Cerebellar cortex (tissue), 1 donor: ENCODE measurements at places on chromosomes 6 and 20.
A peak's percentile ranks its signal among the peaks of the same experiment; 100 is the strongest.

DNA sequence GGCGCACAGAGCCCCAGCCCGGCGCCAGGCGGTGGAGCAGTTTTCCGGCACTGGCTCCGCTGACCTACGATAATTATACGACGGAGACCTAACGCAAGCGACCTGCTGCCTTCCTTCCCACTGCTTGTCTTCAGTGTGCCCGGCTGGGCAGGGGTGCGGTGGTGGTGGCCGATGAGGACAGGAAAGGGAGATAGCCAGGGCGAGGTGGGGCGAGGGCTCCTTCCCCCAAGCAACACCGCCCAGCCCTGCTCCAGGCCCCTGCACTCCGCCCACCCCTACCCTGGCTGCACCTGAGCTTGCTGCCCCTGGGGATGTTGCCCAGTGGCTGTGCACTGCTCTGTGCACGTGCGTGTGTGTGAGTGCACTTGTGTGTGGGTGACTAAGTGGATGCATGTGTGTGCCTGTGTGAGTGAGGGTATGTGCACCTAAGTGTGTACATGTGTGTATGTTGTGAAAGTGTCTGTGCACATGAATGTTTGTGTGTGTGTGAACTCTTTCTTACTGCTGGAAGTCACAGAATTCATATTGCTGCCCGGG is 42.6 kb upstream of the IRF4 start:
- DNase-seq = no peak

DNA sequence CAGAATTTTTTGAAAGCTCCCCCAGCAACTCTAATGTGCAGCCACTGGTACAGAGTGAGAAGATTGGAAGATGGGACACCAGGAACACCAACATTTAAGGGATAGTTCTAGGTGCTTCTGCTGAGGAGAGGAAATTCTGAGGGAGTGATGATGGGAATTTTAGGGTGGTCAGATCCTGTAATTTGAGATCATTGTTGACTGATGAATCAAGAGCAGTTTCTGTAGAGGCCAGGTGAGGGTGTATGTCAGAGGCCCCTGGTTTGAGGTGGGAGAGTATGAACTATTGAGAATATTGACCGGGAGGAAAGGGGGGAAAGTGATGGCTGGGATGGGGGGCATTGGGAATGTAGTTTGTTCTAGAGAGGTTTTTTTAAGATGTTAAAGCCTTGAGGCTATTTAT is 47.2 kb downstream of the PTPRA start:
- no peak for DNase-seq

DNA sequence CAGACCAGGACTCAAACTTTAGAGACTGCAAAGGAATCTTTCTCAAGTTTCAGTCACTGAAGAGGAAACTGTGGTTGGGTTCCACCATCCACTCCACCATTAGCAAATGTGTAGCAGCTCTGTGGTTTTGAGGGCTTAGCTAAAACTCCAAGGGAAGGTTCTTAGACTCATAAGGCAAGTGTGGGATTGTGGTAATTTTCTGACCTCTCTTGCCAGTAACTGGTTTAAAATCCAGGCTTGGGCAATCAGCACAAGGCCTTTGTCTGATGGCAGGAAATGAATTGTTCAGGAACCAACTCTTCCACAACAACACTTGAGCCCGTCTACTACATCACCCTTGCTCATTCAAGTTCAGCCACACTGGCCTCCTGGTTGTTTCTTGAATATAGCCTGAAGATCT is 68.6 kb upstream of the FBXL4 start:
- no peak for DNase-seq

- DNase-seq = no peak
Measured at GRCh38 chr6:30102414-30102969, 10.4 kb downstream of the TRIM31 start.

- DNase-seq = no peak
Measured at GRCh38 chr6:53014063-53014462, 19.0 kb upstream of the GSTA4 start.

DNA sequence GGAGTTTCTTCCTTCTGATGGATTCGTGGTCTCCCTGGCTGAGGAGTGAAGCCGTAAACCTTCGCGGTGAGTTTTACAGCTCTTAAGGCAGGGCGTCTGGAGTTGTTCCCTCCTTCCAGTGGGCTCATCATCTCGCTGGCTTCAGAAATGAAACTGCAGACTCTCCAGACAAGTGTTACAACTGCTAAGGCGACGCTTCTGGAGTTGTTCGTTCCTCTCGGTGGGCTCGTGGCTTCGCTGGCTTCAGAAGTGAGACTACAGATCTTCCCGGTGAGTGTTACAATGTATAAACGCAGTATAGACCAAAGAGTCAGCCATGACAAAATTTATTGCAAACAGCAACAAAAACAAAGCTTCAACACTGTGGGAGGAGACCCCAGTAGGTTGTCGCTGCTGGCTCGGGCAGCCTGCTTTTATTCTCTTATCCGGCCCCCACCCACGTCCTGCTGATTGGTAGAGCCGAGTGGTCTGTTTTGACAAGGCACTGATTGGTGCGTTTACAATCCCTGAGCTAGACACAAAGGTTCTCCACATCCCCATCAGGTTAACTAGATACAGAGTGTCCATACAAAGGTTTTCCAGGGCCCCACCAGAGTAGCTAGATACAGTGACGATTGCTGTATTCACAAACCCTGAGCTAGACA is 113.2 kb downstream of the GPX5 start:
- DNase-seq = no peak

DNA sequence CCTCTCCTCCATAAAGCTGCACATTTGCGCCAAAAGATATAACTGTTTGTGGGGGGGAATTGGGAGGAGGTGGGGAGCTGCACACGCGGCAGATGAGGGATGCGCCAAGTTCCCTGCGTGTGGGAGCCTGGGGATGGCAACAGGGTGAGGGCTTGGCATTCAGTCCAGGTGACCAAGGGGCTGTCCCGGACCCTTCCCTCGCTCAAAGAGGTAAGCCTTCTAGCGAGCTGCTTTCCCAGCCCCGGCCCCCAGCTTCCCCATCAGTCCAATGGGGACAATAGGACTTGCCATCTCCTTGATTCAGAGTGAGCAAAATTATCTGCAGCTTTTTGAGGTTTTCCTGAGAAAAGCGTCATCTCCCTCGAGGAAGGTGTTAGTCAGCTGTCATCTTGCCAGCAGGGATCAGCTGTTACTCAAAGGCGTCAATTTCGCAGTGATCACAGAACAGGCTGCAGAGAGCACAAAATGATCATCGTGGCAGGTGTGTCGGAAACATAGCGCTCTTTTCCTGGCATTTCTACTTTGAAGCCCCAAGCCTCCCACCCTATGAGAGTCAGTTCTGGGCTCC is 21.3 kb downstream of the ZNF831 start:
- peak; percentile 5 for DNase-seq

GRCh38 chr6:3264356-3264755 is 5.6 kb downstream of the PSMG4 start:
- no peak for DNase-seq

DNA sequence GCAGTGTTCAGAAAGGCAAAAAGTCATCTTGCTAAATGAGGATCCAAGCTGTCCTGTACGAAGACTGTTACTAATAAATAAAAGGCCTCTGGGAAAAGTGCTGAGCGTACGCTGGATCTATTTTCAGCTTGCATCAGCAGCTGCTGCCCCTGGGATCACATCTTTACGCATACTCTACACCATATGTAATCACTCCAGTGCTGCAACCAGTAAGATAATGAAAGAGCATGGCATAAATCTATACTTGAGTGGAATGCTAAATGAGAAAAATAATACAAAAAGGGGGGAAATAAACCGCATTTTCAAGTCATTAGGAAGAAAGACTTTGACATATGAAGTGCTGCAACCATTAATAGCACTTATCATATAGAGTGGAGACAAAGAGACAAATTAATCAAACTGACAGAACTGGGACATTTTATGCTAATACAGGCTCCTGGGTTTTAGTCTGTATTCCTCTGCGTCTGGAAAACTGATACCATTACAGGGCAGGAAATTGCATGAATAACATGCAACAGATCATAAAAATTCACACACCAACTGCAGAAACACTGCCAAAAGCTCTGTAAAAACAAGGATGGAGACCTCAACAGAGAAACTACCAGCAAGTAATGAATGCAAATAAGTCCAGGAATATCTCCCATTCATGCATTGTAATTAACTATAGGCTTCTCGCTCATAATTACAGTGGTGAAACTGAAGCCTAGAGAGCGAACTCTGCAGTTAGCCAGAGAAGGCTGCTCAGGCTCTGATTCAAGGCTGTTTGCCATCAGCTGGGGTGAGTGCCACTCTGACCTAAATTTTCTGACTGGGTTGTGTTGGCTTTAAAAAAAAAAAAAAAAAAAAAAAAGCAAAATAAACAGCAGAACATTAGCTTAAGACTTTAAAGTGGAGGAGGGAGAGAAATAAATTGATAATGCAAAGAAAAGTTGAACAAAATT is 83.8 kb downstream of the GJA10 start:
- peak; percentile 39 for DNase-seq

DNA sequence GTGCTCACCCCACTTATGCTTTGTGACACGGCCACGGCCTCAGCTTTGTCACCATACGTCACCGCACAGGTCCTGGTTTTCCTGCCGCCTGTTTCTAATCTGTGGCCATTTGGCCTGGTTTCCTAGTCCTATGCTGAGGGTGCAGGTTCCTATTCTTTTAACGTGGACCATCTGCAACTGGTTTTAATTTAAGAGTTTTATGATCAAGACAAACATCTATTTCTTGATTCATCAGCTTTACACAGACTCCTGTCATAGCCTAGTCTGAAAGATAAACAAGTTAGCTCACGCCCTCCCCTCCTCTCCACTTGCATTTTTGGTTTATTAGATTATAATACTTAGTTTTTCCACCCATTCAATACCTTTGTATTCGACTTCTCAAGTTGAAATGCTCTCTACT is 97.5 kb upstream of the RPS6KA2 start:
- DNase-seq = no peak

GRCh38 chr6:161922631-161923119 is 648.8 kb upstream of the AGPAT4 start:
- peak; percentile 17 for DNase-seq

DNA sequence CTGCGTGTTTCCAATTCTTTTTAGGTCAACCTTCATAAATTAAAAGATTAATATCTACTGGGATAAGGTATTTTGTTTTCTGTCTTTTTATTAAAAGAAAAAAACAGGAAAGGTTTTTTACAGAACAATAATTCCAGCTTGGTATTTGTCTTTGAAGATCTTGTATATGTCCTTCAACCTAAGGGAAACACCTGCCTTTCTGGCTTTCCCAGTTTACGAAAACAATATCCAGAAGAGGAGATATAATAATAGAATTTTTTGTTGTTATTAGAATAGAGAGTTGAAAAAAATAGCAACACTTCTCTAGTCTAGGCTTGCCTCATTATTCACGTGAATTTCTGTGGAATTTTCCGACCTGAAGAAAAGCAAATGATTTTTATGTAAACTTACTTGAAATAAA is 37.9 kb upstream of the CCN2 start:
- DNase-seq = no peak

DNA sequence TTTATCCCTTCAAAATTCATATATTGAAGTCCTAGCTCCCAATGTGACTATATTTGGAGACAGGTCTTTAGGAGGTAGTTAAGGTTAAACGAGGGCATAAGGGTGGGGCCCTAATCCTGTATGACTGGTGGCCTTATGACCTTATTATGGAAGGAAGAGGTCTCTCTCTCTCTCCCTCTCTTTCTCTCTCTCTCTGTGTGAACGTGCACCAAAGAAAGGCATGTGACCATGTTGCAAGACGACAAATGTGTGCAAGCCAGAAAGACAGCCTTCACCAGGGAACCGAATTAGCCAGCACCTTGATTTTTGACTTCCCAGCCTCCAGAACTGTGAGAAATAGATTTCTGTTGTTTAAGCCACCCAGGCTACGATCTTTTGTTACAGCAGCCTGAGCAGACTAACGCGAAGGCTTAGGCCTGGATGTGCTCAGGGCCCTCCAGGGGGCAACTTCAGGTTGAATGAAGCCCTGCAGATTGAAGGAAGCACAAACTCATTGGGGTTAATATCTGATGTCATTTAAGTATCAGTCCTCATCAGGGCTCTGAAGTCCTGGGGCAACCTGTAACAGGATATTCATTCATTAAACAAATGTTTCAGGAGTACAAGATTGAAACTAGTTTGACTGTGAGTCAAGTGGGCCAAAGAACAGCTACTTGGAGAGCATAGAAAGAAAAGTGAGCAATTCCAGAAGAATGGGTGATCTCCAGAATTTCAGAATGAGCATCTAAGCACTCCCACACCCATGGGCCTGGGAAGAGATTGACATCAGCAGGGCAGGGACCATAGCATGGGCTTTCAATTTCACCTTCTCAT is 157.4 kb upstream of the TNFAIP3 start:
- DNase-seq = no peak

DNA sequence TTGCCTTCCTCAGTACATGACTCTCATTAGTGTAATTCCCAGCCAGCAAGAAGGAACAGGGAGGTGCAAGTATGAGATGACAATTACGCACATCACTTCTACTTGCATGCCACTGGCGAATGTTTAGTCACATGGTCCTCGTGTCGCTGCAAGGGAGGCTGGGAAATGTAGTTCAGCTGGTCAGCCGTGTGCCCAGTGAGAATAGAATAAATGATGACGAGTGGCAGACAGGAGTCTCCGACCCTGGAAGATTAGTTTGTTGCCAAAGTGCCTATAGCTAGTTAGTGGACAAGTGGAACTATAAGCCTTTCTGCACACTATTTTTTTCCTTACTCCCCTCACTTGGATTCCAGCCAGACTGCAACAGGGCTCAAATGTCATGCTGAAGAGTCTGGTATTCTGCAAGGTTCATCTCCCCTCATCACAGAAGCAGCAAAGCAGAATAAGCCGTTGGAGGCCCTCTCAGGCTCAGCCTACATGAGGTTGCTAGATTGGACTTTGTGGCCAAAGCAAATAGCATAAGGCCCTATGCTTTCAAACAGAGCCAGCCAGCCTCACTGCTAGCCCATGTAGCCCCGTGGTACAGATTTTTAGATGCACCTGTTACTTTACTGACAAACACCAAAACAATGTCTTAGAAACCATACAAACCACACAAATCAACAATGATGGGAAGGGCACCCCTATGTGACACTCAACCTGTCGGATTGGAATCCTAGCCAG is 9.7 kb downstream of the LINC00237 start:
- DNase-seq = no peak

DNA sequence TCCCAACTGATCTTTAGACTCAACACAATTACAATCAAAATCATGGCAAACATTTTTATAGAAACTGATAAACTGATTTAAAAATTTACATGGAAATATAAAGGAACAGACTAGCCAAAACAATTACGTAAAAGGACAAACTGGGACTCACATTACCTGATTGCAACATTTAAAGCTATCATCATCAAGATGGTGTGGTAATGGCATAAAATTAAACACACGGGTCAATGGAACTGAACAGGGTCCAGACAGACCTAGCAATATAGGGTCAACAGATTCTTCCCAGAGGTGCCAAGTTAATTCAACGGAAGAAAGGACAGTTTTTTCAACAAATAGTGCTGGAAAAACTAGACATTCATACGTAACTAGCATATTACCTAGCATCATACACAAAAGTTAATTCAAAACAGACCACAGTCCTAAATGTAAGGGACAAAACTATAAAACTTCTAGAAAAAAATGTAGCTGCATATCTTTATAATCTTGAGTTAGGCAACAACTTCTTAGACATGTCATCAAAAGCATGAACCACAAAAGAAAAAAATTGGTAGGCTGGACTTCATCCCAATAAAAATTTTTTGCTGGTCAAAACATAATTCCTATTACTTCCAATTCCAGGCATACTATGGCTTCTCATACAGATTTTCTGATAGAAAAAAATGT is 147.4 kb upstream of the BEND6 start:
- DNase-seq = no peak
